Stimulated activated CD8-positive, alpha-beta memory T cell treated with anti-CD3 and anti-CD28 coated beads, Interleukin-7, amount 100 ng/mL, for 24 hours (primary cell): ENCODE measurements at places on chromosomes 4 and X.
A peak's percentile ranks its signal among the peaks of the same experiment; 100 is the strongest.

DNA sequence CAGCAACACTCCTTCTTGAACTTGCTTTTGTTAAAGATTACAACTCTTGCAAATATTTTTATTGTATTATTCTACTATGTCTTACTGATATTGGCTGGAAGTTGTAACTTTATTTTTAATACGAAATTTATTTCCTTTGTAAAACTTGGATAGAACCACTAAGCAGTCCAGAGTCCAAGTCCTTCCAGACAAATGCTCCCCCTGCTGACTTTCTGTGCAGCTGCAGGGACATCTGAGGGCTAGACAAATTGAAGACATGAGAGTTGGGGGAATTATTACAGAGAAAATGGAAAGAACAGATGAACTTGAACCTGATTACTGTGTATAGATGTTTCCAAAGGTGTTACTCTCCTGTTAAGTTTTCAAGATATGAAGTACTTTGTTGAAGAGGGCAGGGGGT lies 238.8 kb downstream of the GRIA3 start:
- DNase-seq = no peak

- no peak for DNase-seq
Measured at GRCh38 chr4:34365946-34366345, 1878.4 kb downstream of the ARAP2 start.

- DNase-seq = no peak
Measured at GRCh38 chr4:53066155-53066554, 204.0 kb downstream of the RASL11B start.

GRCh38 chr4:147109800-147110199 lies 164.1 kb upstream of the TTC29 start:
- DNase-seq = no peak

DNA sequence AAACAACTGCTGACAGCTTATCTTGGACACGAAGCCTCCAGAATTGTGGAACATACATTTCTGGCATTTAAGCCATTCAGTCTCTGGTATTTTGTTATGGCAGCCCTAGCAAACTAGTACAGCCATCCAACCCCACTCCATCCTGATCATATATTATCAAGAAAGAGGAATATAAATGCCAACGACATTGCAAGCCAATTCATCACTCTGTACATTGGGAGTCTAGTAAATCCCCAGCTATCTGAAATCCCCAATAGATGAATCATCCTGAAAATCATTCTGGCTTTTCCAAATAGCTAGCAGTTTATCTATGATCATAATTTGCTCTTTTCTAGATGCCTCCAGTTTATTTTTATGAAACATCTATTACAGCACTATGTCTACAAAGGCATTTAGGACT lies 41.1 kb downstream of the FRMD7 start:
- no peak for DNase-seq

GRCh38 chr4:107691378-107691777 lies 28.7 kb downstream of the PAPSS1 start:
- DNase-seq = no peak

DNA sequence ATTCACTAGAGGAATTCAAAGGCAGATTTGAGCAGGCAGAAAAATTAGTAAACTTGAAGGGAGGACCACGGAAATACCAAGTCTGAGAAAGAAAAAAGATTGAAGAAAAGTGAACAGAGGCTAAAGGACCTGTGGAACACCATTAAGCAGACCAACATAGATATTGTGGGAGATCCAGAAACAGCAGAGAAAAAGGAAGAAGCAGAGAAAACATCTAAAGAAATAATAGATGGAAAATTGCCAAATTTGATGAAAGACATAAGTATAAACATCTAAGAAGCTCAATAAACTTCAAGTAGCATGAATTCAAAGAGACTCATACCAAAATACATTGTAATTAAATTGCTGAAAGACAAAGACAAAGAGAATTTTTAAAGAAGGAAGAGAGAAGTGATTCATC lies 31.0 kb downstream of the ADAMTS3 start:
- DNase-seq = no peak

DNA sequence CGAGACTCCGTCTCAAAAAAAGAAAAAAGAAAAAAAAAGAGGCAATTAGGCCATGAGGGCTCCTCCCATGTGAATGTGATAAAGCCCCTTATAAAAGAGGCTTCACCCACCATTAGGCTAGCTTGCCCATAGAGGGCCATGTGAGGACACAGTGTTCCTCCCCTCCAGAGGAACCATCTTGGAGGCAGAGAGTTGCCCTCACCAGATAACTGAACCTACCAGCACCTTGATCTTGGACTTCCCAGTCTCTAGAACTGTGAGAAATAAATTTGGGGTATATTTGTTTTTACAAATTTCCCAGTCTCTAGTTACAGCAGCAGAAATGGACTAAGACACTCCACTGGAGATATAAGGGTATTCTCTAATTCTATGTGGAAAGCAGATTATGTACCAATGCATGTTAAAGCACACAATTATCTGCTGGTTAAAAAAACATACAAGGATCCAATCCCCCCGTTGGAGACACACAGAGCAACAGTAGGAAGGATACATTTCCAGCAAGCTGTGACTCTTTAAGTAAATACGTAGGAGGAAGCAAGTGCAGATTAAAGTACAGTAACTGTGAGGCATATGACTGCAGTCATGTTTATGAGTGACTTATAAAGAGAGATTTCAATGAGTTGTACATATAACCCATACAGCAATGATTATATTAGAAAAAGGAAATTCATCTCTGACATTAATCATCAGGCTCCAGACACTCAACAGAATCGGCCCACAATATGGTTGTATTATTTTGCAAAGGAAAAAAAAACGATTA lies 21.4 kb downstream of the SH3RF1 start:
- DNase-seq = no peak

GRCh38 chr4:81594490-81595159 lies 122.9 kb upstream of the RASGEF1B start:
- DNase-seq = no peak

DNA sequence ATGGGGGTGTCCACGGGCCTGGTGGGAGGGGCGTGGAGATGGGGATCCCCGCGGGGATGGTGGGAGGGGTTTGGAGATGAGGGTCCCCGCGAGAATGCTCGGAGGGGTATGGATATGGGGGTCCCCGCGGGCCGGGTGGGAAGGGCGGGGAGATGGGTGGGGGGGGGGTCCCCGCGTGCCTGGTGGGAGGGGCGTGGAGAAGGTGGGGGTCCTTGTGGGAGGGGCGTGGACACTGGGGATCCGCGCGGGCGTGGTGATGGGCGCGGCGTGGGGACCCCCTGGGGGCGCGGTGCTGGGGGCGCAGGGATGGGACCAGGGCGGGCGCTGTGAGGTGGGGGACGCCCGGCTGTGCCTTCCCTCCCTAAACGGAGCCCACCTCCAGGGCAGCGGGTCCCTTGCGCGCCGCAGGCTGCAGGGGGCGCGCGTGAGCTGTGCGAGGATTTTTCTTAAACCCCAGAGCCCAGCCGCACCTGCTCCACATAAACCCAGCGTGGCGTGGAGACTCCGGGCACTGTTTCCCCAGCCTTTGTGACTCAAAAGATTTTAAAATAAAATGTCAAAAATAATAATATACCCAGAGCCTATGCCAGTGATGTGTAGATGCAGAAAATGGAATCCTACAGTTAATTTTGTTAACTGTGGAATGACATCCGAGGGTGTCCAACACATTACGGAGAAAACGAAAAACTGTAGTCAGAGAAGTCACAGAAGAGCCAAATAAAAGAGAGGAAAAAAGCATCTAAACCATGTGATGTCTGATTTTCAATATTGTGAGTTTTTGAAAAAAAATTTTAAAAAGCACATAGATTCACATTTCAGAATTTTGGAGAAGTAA lies 1.5 kb upstream of the ASMTL start:
- peak; percentile 91 for DNase-seq

- no peak for DNase-seq
Measured at GRCh38 chrX:143635915-143636314, at the start of gene SLITRK4. SLITRK4 (minus strand) TSS chrX:143636101; CDS start chrX:143631108, 4,993 bp downstream.

DNA sequence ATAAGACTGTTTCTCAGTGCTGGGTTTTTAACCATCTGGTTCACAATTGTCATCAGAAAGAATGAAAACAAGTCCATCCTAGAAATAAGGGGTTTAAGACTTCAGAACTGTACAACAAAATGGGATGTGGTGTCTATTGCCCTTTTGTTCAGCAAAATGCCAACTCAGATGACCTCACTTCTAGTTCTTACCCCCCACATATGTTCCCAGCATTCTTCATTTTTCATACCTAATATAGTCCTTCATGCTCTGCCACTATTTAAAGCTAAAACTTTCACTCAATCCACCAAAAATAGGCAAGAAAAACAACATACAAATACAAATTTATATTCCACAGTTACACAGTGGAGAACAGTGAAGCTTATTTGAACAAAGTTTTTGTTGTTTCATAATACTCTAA lies 111.4 kb downstream of the SORBS2 start:
- DNase-seq = no peak
